ENCODE measurements at places on chromosomes 2 and 18.

- DNase-seq = no peak
Observed at GRCh38 chr2:19288291-19288690, 70.1 kb downstream of the OSR1 start.

- no peak for DNase-seq
Observed at GRCh38 chr2:70467831-70468779, 85.5 kb downstream of the TGFA start.

- DNase-seq = no peak
Observed at GRCh38 chr18:51867767-51868166, 472.2 kb upstream of the DCC start.

- DNase-seq = no peak
Observed at GRCh38 chr18:8056723-8057122, 489.6 kb downstream of the PTPRM start.

- DNase-seq = no peak
Observed at GRCh38 chr2:78992807-78993517, 32.5 kb upstream of the REG3G start.

- no peak for DNase-seq
Observed at GRCh38 chr2:1811258-1811970, 67.1 kb upstream of the PXDN start.

GRCh38 chr18:44117821-44118220 lies 562.9 kb upstream of the SETBP1 start:
- no peak for DNase-seq

DNA sequence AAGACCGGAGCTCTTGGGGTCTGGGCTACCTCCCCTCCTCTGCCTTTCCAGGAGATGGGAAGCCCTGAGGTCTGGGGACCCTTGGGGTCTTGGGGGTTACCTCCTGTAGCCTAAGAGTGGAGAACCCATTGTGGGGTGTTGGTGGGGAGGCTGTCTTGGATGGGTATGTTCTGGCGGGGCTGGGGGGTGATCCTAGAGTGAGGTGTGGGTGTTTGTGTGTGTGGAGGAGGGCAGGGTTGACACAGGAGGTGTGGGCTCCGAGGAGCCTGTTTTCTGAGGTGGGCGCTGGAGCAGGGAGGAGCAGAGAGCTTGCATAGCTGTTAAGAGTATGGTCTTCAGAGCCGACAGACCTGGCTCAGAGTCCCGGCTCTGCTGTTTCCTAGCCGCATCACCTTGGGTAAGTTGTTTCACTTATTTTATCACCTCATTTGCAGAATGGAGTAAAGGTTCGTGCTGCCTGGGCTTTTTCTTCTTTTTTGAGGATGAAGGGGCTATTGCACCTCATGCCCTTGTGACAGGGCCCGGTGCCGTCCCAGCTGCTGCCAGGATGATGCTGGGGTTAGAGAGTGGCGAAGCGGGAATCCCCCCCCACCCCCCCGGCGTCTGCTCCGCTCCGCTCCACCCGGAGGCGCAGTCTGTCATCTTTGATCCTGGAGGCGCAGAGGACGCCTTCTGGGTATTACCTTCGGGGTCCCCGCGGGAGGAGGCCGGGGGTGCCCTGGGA lies 17.2 kb downstream of the TET3 start:
- DNase-seq = no peak

DNA sequence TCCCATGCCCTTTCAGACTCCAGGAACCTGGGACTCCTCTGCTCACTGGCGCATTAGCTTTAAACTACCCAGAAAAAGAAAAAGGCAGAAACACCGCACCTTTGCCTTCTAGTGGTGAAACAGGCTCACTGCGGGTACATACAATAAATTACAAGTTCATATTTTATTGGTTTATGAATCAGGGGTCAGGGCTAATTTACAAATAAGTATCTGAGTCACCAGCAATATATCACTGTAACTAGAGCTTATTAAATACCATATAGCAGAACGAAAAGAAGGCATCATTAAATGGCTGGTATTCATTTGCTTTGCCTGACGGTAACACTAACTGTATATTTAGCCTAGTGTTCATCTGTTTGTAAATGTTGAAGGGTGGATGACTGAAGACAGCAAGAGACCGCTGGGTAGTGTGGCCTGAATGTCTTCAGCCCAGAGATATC lies 26.9 kb upstream of the DTNB start:
- DNase-seq = no peak

Data from stimulated activated CD4-positive, alpha-beta T cell treated with anti-CD3 and anti-CD28 coated beads, Interleukin-15, amount 100 ng/mL, for 1 hour (primary cell).